Naive B cell (primary cell): ENCODE measurements at places on chromosomes 3 and 15. TPM values are rescaled to one million over a fixed set of nuclear protein-coding genes. Genes with fewer than 3 reads are reported as not detected.

Gene CCK
- polyA plus RNA-seq, result not detected

Gene CCDC13
- polyA plus RNA-seq, result 0.75 TPM

Gene VILL
- 11.9 TPM for polyA plus RNA-seq

Gene SENP8
- not detected for polyA plus RNA-seq

Gene TAMM41
- 18.1 TPM for polyA plus RNA-seq

Gene SLC33A1
- 10.5 TPM for polyA plus RNA-seq

Gene CNTN3
- not detected for polyA plus RNA-seq

Gene AADACL2
- not detected for polyA plus RNA-seq

Gene MYRIP
- not detected for polyA plus RNA-seq

Gene C3orf85
- polyA plus RNA-seq, result not detected

Gene RCCD1
- 5.2 TPM for polyA plus RNA-seq

Gene KBTBD13
- not detected for polyA plus RNA-seq

Gene CD80
- polyA plus RNA-seq, result 0.77 TPM

Gene MESP2
- polyA plus RNA-seq, result not detected

Gene SERPINI2
- not detected for polyA plus RNA-seq

Gene C3orf20
- polyA plus RNA-seq, result not detected

Gene RAB5A
- polyA plus RNA-seq, result 22.6 TPM

Gene ENTPD3
- polyA plus RNA-seq, result not detected

Gene SMCO1
- polyA plus RNA-seq, result not detected

Gene GABRB3
- not detected for polyA plus RNA-seq

Gene CDHR4
- polyA plus RNA-seq, result not detected

Gene IMPG2
- polyA plus RNA-seq, result not detected

Gene ANKRD34C
- not detected for polyA plus RNA-seq

Gene DAZL
- 1.3 TPM for polyA plus RNA-seq

Gene PTX3
- polyA plus RNA-seq, result not detected

Gene SERP1
- polyA plus RNA-seq, result 112 TPM

Gene PRRT3
- polyA plus RNA-seq, result 0.57 TPM

Gene GASK1A
- polyA plus RNA-seq, result not detected

Gene ATP13A5
- not detected for polyA plus RNA-seq

Gene RLBP1
- not detected for polyA plus RNA-seq

Gene CLDN18
- polyA plus RNA-seq, result not detected

Gene LRIG1
- 10.4 TPM for polyA plus RNA-seq

Gene MYL3
- not detected for polyA plus RNA-seq

Gene DNAJC19
- 79.0 TPM for polyA plus RNA-seq

Gene SLC9C1
- 0.34 TPM for polyA plus RNA-seq

Gene SPSB4
- polyA plus RNA-seq, result not detected

Gene GLCE
- 8.7 TPM for polyA plus RNA-seq

Gene ACSBG1
- polyA plus RNA-seq, result not detected

Gene ARL14
- polyA plus RNA-seq, result not detected

Gene SERINC4
- 2.6 TPM for polyA plus RNA-seq

Gene CFAP44
- 3.7 TPM for polyA plus RNA-seq

Gene CHDH
- 0.03 TPM for polyA plus RNA-seq

Gene PRR20G
- not detected for polyA plus RNA-seq

Gene CADM2
- polyA plus RNA-seq, result not detected

Gene ITGB5
- 1.5 TPM for polyA plus RNA-seq

Gene LRRK1
- 6.0 TPM for polyA plus RNA-seq

Gene ITGA11
- polyA plus RNA-seq, result not detected
